Esophagus muscularis mucosa (tissue), 4 donors: ENCODE measurements at places on chromosomes 5 and 9.

DNA sequence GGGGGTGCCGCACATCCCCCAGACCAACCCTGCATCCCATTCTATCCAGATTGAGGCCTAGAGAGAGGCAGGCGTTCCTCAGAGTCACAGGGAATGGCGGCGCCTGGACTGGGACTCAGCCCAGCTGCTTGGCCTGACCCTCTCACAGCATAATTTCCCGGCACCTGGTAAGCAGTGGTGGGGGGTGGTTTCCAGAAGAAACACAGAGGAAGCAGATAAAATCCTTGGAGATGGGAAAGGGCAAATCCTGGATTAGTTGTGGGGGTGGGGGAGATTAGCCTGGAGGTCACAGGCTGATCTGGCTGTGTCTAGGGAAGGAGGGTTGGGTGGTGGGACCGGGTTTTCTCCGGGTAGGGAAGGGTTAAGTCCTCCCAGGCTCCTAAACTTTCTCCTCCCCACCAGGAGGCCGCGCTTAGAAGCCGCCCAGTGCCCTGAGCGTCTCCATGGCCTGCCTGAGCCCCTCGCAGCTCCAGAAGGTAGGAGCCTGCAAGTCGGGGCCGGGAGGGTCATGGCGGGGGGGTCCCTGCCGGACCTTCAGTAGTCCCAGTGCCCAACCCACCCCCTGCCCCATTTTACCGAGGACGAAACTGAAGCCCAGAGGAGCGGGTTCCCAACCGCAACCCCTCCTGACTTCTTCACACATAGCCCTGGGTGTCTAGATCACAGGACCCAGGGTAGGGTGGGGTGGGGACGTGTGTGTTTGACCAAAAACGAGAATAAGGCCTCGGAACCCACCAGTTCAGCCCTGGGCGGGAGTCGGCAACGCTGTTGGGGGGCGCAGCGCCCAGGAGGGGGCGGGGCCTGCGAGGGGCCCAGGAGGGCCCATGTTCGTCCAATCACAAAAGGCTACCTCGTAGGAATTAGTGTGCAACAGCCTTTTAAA, 1.3 kb downstream of the PHYHD1 start:
- no peak for DNase-seq
- peak overlapping the region; percentile 89 for H3K27ac ChIP-seq
- peaks cover 43% of the 10 kb centered on the region for H3K4me1 ChIP-seq
- H3K4me3 ChIP-seq = peak overlapping the region; percentile 69
- peaks cover 21% of the 10 kb centered on the region for H3K36me3 ChIP-seq

- H3K4me1 ChIP-seq = peaks cover 8% of the 10 kb centered on the region
- no peak for DNase-seq
- no peak overlapping the region for H3K4me3 ChIP-seq
Observed at GRCh38 chr9:131310833-131311554, 21.5 kb downstream of the PLPP7 start.

GRCh38 chr5:12910641-12911040, 1006.4 kb upstream of the CTNND2 start:
- no peak overlapping the region for H3K4me3 ChIP-seq
- H3K27me3 ChIP-seq = no peaks in the 10 kb centered on the region
- H3K4me1 ChIP-seq = no peaks in the 10 kb centered on the region
- no peak overlapping the region for H3K27ac ChIP-seq

DNA sequence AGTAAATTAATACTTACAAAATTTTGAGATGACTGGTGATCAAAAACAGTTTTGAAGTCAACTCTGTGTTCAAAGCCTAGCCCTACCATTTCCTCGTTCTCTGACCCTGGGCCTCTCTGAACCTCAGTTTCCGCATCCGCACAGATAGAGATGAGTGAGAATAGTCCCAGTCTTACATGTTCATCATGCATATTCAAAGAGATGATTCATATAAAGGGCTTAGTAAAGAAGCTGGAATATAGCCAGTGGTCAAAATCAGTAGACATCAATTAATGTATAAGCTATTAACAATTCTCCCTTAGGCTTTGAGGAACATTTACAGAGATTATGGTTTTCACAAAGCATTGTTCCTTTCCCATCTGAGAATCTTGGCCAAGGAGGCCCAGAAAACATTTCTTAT, 250.6 kb downstream of the SPOCK1 start:
- no peak overlapping the region for H3K4me3 ChIP-seq
- H3K27ac ChIP-seq = no peak overlapping the region
- no peaks in the 10 kb centered on the region for H3K27me3 ChIP-seq
- no peaks in the 10 kb centered on the region for H3K36me3 ChIP-seq
- DNase-seq = no peak

DNA sequence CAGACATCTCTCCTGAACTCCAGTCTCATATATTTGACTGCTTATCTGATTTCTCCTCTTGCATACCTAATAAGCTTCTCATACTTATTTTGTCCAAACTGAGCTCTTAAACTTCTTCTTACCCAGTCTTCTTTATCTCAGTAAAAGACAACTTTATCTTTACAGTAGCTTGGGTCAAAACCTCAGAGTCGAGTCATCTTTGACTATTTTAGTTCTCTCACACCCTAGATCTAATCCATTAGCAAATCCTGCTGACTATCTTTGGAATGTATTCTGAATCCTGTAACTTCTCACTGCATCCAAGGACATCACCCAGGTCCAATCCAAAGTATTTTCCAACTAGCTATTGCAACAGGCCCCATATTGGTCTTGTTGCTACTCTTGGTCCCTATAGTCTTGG, 11.8 kb upstream of the JAK2 start:
- no peaks in the 10 kb centered on the region for H3K36me3 ChIP-seq
- no peaks in the 10 kb centered on the region for H3K27me3 ChIP-seq

DNA sequence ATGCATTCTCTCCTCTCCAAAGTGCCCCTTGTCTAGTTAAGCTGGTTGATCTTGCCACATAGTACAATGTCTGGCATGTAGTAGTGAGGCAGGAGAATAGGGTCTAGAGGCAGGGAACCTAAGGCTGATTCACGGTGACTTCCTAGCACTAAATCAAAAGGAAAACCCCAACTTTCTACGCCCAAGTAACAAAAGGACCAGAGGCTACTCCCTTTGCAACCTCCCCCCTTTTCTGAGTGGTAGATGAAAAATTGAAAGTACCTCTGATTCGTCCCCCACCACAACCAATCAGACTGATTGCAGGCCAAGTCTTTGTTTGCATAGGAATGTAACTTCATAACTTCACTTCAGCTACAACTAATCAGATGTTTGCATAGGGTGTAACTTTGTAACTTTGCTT, 278.8 kb downstream of the PSAT1 start:
- H3K4me1 ChIP-seq = no peaks in the 10 kb centered on the region
- no peak overlapping the region for H3K27ac ChIP-seq
- no peaks in the 10 kb centered on the region for H3K27me3 ChIP-seq
- DNase-seq = no peak
- H3K36me3 ChIP-seq = no peaks in the 10 kb centered on the region

- no peaks in the 10 kb centered on the region for H3K27me3 ChIP-seq
- no peaks in the 10 kb centered on the region for H3K36me3 ChIP-seq
- DNase-seq = no peak
Observed at GRCh38 chr5:140003519-140003918, 39.6 kb downstream of the NRG2 start.

- DNase-seq = no peak
- peaks cover 42% of the 10 kb centered on the region for H3K36me3 ChIP-seq
- no peak overlapping the region for H3K4me3 ChIP-seq
- H3K27ac ChIP-seq = no peak overlapping the region
- no peaks in the 10 kb centered on the region for H3K27me3 ChIP-seq
Observed at GRCh38 chr9:87662808-87663528, 63.0 kb upstream of the CTSL start.

DNA sequence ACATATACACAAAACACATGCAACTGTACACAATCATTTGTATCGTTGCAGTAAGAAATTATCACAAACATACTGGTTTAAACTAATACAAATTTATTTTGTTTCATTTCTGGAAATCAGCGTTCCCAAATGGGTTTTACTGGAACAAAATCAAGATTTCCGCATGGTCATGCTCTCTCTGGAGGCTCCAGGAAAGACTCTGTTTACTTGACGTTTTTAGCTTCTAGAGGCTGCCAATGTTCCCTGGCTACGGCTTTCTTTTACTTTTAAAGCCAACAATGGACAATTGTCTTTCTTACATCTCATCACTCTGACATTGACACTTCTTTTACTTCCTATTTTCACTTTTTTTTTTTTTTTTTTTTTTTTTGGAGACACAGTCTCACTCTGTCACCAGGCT, 793.1 kb downstream of the CDH9 start:
- H3K27ac ChIP-seq = no peak overlapping the region
- no peaks in the 10 kb centered on the region for H3K27me3 ChIP-seq

DNA sequence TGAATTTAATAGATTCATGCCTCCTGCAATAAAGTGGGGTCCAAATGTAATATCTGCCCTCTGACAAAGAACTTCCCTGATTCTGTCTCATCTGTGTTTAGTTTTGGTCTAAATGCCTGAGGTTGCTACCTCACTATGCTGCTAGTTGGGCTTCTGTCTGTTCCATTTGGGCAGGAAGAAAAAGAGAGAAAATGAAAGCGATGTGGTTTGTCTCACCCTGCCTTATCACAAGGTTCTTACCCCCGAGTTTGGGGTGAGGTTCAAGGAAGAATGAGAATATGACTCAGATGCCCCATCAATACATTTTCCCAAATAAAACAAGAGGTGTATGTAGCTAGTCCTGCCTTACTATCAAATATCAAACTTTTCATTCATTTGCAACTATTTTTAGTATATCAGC, 132.1 kb upstream of the MTAP start:
- H3K36me3 ChIP-seq = no peaks in the 10 kb centered on the region
- no peak for DNase-seq
- no peak overlapping the region for H3K4me3 ChIP-seq
- H3K27ac ChIP-seq = no peak overlapping the region
- H3K4me1 ChIP-seq = no peaks in the 10 kb centered on the region

- DNase-seq = no peak
- no peak overlapping the region for H3K4me3 ChIP-seq
- no peaks in the 10 kb centered on the region for H3K27me3 ChIP-seq
- H3K4me1 ChIP-seq = no peaks in the 10 kb centered on the region
Observed at GRCh38 chr5:57932761-57933160, 450.1 kb upstream of the ACTBL2 start.

DNA sequence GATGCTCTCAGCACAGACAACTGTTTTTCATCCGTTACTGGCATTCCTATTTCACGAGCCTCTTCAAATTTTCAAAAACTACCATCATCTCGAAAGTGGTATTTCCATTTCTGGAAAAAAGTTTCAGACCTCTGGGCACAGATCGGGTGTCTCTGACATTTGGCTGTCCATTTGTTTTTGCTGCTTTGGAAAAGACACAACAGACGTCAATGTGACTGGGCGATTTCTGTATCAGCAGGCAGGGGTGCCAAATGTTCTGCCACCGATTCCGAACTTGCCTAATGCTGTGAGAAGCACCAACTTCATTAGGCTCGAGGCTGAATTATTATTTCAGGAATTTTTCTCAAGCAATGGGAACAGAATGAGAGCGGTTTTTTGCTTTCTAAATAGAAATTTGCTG, 105.6 kb downstream of the ARSB start:
- no peaks in the 10 kb centered on the region for H3K27me3 ChIP-seq
- no peak for DNase-seq
- H3K4me3 ChIP-seq = no peak overlapping the region
- no peaks in the 10 kb centered on the region for H3K36me3 ChIP-seq

DNA sequence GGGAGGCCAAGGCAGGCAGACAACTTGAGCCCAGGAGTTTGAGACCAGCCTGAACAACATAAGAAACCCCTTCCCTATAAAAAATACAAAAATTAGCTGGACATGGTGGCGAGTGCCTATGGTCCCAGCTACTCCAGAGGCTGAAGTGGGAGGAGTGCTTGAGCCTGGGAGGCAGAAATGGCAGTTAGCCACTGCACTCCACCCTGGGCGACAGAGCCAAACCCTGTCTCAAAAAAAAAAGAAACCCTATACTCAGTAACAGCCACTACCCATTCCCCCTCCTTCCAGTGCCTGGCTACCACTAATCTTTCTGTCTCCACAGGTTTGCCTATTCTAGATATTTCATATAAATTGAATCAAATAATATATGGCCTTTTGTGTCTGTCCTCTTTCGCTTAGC, 14.3 kb upstream of the SIL1 start:
- no peaks in the 10 kb centered on the region for H3K4me1 ChIP-seq
- H3K27me3 ChIP-seq = no peaks in the 10 kb centered on the region
- DNase-seq = no peak

- H3K4me1 ChIP-seq = peaks cover 29% of the 10 kb centered on the region
- DNase-seq = no peak
- no peak overlapping the region for H3K4me3 ChIP-seq
- peaks cover 17% of the 10 kb centered on the region for H3K36me3 ChIP-seq
Observed at GRCh38 chr5:1498623-1499416, 24.9 kb downstream of the LPCAT1 start.

DNA sequence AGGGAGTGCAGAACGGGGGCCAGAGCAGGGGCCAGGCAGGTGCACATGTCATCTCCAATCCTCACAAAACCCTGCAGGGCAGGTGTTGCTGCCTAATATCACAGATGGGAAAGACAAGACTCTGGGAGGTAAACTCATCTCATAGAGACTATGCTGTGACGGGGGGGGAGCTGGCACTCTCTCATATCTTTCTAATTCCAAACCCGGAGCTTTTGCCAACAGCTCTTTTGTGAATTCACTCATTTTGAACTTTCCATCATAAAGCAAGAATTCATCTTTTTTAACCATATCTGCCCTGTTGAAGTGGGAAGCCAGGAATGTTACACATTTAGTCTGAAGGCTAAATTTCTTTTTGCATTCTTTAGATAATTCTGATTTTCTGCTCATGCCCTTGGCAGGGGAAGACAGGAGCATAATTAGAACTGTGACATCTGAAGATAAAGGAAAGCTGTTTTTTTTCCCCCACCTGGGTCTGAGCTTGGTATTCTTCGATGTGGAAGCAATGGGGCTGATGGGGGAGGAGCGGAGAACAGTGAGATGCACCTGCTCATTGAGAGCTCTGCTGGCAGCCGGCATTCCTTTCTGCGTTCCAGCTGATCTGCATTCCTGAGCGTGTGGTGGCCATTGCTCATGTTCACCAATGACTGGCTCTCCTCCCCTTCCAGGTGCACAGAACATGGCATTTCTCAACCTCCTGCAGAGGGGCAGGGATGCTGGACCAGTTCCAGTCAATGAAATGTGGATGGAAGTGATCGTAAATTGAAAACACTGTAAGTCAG, 159.2 kb downstream of the NSG2 start:
- no peak overlapping the region for H3K4me3 ChIP-seq
- no peak for DNase-seq
- no peaks in the 10 kb centered on the region for H3K27me3 ChIP-seq
- H3K4me1 ChIP-seq = no peaks in the 10 kb centered on the region

DNA sequence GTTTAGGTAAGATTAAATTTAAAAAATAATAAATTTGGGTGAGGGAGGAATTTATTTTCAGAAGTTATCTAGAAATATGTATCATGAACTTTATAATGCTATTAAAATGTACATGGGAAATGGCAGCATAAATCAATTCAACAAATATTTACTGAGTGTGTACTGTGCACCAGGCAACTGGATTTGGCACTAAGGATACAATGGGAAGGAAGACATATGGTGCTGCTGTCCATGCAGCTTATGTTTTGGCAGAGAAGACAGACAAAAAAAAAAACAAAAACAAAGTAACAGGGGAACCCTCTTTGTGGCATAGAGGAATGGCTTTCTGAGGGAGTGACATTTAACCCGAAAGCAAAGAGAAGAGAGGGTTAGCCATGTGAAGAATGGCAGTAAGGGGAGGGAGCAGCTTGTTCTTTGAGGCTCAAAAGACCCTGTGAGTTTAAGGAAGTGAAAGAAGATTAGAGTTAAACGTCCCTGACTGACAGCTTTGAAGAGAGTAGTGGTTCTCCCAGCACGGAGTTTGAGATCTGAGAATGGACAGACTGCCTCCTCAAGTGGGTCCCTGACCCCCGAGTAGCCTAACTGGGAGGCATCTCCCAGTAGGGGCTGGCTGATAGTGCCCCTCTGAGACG, 23.9 kb downstream of the CNTRL start:
- H3K27ac ChIP-seq = no peak overlapping the region
- H3K36me3 ChIP-seq = peaks cover 8% of the 10 kb centered on the region
- DNase-seq = no peak
- no peak overlapping the region for H3K4me3 ChIP-seq
- H3K4me1 ChIP-seq = no peaks in the 10 kb centered on the region
- no peaks in the 10 kb centered on the region for H3K27me3 ChIP-seq
